Kidney (tissue), 22 donors: ENCODE measurements at places on chromosomes 7 and 10.

- no peak for DNase-seq
These were observed 39.0 kb downstream of the PDGFA start for GRCh38 chr7:480531-481218.

DNA sequence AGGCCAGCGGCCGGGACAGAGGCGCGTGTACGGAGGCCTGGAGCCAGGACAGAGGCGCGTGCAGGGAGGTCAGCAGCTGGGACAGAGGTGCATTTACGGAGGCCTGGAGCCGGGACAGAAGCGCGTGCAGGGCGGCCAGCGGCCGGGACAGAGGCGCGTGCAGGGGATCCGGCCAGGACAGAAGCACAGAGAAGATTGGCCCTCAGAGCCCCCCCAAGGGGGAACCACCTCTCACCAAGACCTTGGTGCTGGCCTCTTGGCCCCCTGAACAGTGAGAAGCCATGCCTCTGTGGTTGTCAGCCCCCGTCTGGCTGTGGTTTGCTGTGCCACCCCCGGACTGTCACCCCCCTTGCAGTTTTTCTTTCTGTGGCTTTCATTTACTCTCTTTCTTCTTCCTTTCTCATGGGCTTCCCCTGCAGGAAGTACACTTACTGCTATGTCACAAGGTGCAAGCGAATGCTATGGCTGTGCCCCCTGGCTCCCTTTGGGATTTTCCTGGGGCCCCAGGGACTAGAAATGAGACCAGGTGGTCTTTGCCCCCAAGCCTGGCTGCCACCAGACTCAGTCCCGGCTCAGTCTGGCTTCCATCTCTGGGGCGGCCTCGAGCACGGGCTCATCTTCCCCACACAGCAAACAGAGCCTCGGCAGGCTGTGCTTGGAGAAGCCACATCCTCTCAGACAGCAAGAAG is 41.1 kb downstream of the INSIG1 start:
- DNase-seq = no peak

DNA sequence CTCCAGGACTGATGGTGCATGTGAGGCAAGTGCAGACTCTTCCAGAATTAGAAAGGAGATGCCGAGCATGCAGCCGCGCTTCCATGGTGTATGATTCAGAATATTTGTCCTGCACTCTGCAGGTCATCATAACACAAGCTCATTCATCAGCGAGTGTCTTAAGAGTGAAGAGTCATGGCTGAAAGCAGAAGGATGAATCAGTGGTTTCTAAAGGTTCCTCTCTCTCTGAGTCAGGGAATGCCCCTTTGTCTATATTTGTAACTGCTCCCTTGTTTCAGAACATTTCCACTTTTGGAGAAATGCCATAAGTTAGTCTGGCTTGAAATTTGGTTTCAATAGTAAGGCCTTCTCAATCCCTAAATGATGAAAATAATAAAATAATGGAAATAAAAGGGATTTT is 52.3 kb downstream of the HECW1 start:
- DNase-seq = no peak

GRCh38 chr10:86775056-86775869 is 18.8 kb downstream of the BMPR1A start:
- DNase-seq = no peak

DNA sequence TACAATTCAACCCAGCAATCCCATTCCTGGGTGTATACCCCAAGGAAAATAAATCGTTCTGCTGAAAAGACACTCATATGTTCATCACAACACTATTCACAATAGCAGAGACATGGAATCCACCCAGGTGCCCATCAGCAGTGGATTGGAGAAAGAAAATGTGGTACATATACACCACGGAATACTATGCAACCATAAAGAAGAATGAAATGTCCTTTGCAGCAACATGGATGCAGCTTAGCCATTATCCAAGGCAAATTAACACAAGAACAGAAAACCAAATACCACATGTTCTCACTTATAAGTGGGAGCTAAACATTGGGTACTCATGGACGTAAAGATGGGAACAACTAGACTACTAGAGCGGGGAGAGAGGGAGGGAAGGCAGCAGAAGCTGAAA is 207.8 kb downstream of the GATA3 start:
- DNase-seq = no peak
